ENCODE measurements at places on chromosomes 2 and 18.

DNA sequence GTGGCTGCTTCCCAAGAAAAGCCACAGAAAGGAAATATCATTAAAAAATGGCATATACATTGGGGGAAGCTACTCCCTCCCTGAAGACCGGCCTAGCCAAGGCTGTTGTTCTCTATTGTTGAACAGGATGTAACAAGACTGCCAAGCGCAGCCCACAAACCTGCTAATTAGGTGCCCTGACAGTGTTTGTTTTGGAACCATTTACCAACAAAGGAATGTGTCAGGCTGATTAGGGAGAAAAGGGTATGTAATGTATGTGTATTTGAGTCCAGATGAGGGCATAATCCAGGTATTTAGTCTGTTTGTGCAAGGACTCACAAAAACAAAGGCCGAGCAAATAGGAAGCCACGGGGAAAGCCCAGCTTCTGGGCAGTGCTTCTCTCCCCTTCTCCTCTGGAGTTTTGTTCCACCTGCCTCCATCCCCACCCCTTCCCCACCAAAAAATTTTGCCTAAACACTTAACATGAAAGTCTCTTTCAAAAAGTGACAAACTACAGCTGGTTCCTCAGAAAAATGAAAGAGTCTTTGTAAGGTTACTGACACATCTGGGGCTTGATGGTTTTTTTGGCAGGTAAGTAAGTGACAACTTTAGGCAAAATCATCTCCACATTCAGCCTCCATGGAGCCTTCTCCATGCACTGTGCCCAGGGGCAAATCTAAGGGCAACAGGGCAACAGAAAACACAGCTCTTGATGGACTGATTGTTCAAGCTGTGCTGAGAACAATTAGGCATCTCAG lies 78.3 kb upstream of the FZD5 start:
- no peak for DNase-seq

GRCh38 chr18:31102025-31102684 lies at the start of gene DSC2:
DSC2 (minus strand) TSS chr18:31102421; CDS start chr18:31101971, 450 bp downstream.
- no peak for DNase-seq

DNA sequence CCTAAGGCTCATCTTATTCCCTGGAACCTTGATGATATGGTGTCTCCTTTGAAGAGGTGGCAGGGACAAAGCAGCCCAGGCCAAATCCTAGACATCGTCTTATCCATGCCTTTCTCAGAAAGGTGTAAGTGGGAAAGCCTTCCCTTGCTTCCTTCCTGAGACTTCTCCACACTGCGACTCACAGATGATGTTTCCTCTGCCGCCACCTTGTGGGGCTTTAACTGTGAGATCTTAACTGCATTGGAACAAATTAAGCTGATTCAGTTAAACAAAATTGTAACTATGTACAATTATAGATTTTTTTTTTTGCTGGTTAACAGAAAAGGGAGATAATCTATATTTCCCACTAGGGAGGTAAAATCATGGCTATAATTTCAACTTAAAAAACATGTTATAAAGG lies 10.0 kb upstream of the GCA start:
- DNase-seq = no peak

GRCh38 chr2:104975851-104976250 lies 62.0 kb upstream of the MRPS9 start:
- DNase-seq = no peak

- DNase-seq = no peak
These were observed 150.2 kb upstream of the ZEB2 start for GRCh38 chr2:144670080-144670479.

GRCh38 chr2:118635891-118636290 lies 211.6 kb downstream of the EN1 start:
- DNase-seq = no peak
